Right renal pelvis (tissue), 4 donors: ENCODE measurements at places on chromosomes 1 and 21. TPM values are rescaled to one million over a fixed set of nuclear protein-coding genes. Genes with fewer than 3 reads are reported as not detected.

SEC16B gene
- polyA plus RNA-seq = 3.6 TPM

GRCh38 chr1:40606978-40607377 lies 58.5 kb downstream of the RIMS3 start:
- DNase-seq = no peak

LCA5L gene
- polyA plus RNA-seq = 7.4 TPM

- DNase-seq = peak; percentile 51
Measured at GRCh38 chr1:56578138-56578962, 1.0 kb downstream of the PLPP3 start.

GRCh38 chr1:46492269-46492853 lies 2.7 kb downstream of the DMBX1 start:
- DNase-seq = no peak

C1QTNF12 gene
- 9.0 TPM for polyA plus RNA-seq
